Activated CD8-positive, alpha-beta T cell treated with anti-CD3 and anti-CD28 coated beads, Interleukin-2, amount 10 ng/mL, durations not matched to agents 7 days and 5 days (primary cell): ENCODE measurements at places on chromosomes 1 and 21. TPM values are rescaled to one million over a fixed set of nuclear protein-coding genes. Genes with fewer than 3 reads are reported as not detected.

- no peak overlapping the region for H3K27ac ChIP-seq
- no peaks in the 10 kb centered on the region for H3K36me3 ChIP-seq
- H3K4me1 ChIP-seq: no peaks in the 10 kb centered on the region
- no peaks in the 10 kb centered on the region for H3K27me3 ChIP-seq
- DNase-seq: no peak
- H3K4me3 ChIP-seq: no peak overlapping the region
Observed at GRCh38 chr1:170929412-170929834, 5.9 kb upstream of the MROH9 start.

DNA sequence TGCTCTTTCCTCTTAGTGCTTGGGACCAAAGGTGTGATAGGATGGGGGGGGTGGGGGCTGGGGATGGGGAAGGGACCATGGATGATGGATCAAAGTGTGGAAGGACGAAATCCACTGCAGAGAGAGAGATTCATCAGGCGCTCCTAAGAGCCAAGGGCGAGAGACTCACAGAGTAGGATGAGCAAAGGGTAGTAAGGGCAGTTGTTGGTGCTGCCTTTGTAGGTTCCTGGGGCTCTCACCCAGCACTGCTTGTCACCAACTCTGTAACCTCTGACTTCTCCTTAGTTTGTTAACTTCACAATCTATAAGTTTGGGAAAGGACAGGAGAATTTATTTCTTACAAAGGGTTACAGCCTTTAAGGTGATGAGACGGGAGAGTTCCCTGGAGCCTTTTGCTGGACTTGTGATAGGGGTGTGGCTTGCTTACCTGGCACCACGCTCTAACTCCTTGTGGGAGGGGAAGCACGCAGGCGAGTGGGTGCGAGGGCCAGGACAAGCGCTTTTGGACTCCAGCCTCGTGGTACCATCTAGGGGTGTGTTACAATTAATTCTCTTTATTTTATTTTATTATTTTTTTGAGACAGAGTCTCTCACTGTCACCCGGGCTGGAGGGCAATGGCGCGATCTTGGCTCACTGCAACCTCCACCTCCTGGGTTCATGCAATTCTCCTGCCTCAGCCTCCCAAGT, 1.6 kb upstream of the PDXK start:
- H3K27ac ChIP-seq: peak overlapping the region; percentile 69
- H3K36me3 ChIP-seq: peaks cover 12% of the 10 kb centered on the region
- peaks cover 20% of the 10 kb centered on the region for H3K27me3 ChIP-seq
- H3K4me3 ChIP-seq: peak overlapping the region; percentile 36

DNA sequence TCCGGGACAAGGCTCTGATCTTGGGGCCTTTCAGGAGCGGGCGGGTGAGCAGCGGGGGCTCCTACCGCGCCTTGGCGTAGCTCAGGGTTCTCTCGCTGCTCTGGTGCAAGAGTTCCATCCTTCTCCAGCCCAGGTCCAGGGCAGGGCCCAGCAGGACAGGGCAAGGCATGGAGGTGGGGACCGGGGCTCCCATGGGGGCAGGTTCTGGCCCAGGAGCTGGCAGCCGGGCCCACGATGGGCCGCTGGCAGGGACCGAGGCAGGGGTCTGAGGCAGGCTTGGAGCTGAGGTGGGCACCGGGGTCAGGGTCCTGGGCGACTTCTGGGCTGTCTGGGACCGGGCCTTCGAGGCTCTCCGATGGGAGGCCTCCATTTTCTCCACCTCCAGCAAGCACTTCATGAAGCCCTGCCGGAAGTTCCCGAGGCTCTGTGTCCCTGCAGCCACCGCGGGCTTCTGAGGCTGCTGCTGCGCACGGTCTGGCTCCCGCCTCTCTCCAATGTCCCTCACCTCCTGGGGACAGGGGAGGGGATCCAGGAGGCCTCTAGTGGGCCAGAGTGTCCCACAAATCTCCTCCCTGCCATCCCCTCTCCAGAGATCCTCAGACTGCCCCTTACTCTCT, 27.6 kb downstream of the SPATA21 start:
- peaks cover 7% of the 10 kb centered on the region for H3K27me3 ChIP-seq
- no peaks in the 10 kb centered on the region for H3K36me3 ChIP-seq
- no peak overlapping the region for H3K27ac ChIP-seq
- H3K4me3 ChIP-seq: no peak overlapping the region
- no peak for DNase-seq
- H3K4me1 ChIP-seq: no peaks in the 10 kb centered on the region

- no peaks in the 10 kb centered on the region for H3K4me1 ChIP-seq
- no peak for DNase-seq
- H3K27me3 ChIP-seq: no peaks in the 10 kb centered on the region
- H3K36me3 ChIP-seq: no peaks in the 10 kb centered on the region
- no peak overlapping the region for H3K27ac ChIP-seq
- no peak overlapping the region for H3K4me3 ChIP-seq
Observed at GRCh38 chr21:27639286-27639685, 672.4 kb upstream of the ADAMTS5 start.

GRCh38 chr1:159122005-159122621, 45.5 kb upstream of the AIM2 start:
- H3K36me3 ChIP-seq: no peaks in the 10 kb centered on the region
- no peak for DNase-seq
- H3K4me3 ChIP-seq: no peak overlapping the region
- peaks cover 30% of the 10 kb centered on the region for H3K27me3 ChIP-seq
- H3K4me1 ChIP-seq: no peaks in the 10 kb centered on the region

- peaks cover 4% of the 10 kb centered on the region for H3K4me1 ChIP-seq
- H3K4me3 ChIP-seq: no peak overlapping the region
- DNase-seq: no peak
- H3K27ac ChIP-seq: no peak overlapping the region
- H3K27me3 ChIP-seq: no peaks in the 10 kb centered on the region
- H3K36me3 ChIP-seq: peaks cover 4% of the 10 kb centered on the region
Observed at GRCh38 chr1:6321205-6321604, 60.3 kb upstream of the GPR153 start.

The KCNK2 gene
- total RNA-seq: not detected
